ENCODE measurements at places on chromosomes 12 and 14. TPM values are rescaled to one million over a fixed set of nuclear protein-coding genes. Genes with fewer than 3 reads are reported as not detected.

The ESPL1 gene
- total RNA-seq, result 15.0 TPM

The AKAP5 gene
- total RNA-seq, result 0.10 TPM

DNA sequence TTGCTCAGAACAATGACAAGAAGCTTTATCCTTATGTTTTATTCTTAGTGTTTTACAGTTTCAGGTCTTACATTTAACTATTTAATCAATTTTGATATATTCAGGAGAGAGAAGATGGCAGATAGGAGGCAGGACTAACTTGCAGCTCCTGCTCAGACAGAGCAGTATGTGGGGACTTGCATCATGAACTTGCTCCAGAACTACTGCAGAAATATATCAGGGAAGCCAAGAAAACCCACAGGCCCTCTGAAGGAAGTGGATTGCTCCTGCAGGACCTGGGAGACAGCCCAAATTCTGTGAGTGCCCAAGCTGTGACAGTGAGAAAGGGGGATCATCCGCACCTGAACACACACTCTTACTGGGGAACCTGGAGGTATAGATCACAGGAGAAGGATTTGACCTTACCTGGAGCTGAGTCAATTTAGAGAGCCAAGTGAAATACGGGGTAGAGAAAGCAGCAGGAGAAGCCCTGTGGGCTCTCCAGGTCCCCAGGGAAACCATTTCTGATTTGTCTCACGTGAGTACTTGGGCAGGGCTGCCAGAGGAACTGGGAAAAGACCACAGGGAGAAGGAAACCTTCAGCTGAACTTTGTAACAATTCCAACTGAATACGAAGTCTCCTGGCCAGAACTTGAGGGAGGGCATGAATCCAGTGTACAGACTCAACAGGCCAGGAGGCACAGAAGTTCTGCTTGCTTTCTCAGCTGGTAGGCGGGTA lies 28.9 kb upstream of the TSPAN8 start:
- DNase-seq, result no peak

DNA sequence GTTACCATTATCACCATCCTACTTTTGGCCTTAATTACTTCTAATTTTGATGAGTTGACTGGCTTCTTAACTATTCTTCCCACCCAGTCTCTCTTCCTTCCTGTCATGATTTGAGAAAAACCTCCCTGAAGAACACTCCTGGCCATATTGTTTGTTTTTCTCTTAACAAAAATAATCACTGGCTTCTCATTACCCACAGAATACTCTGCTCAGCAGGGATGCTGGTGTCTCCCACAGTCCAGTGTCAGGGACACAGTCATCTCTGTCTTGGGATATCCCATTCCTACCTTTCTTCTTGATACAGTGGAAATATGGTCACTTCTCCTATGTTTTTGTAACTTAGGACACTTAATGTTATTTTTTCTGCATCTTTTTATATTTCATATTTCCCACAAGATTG lies 103.7 kb downstream of the SRGAP1 start:
- DNase-seq, result no peak

- DNase-seq, result peak; percentile 66
Observed at GRCh38 chr12:105954951-105955931, 183.5 kb downstream of the NUAK1 start.

DNA sequence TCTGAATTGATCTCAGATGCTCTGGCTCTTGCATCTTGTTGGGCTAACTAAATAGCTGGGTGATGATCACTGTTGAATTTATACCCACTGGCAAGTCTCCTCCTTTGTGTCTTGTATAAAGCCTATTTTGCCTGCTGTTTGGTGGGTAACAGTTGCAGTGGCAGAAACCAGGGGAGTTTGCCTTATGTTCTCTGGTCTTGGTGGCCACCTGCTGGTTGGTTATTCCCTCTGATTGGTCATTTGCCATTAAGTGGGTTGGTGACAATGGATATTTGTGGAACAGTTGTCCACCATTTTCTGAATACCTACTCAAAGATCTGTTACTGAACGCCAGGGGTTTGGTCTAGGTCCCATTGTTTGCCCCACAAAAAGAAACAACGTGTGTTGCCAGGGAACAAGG lies 52.1 kb downstream of the AVPR1A start:
- no peak for DNase-seq

DNA sequence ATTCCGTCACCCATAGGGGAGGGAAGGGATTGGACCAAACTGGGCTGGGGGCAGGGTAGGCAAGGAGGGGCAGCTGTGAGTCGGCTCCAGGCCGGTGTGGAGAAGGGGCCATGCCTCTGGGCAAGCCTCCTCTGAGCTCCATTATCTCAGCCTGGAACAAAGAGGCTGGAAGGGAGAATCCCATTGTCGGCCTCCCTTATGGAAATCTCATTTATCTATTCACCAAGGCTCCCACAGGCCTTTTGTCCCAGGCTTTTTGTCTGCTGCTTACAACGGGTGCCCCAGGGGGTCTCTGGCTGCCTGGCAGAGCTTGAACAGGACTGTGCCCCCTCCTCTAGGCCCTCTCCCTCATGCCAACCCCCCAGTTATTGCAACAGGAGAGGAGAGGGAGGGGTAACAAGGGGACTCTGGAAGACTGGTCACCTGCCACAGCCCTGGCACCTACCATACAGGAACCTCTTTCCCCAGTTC lies 19.5 kb downstream of the FIGNL2 start:
- DNase-seq, result no peak

DNA sequence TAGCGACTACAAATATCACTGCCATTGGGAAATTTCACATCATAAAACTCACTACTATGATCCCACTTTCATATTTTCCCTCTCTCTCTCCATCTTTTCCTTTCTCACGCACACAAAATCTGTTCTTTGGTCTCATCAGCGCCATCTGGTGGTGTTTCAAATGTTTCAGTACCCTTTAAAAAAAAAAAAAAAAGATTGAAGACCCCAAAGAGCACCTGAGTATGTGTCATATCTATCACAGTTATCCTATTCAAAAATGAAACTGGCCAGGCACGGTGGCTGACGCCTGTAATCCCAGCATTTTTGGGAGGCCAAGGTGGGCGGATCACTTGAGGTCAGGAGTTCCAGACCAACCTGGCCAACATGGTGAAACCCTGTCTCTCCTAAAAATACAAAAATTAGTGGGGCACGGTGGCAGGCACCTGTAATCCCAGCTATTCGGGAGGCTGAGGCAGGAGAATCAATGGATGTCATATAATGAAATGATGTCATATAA lies 72.4 kb downstream of the TTC9 start:
- DNase-seq, result peak; percentile 37

All from foreskin keratinocyte (primary cell).